Activated B cell treated with CpG ODN at 0.5 μM for 24 hours (primary cell): ENCODE measurements at places on chromosomes 11 and 22. TPM values are rescaled to one million over a fixed set of nuclear protein-coding genes. Genes with fewer than 3 reads are reported as not detected.

GRCh38 chr22:25777870-25778269 lies 35.9 kb downstream of the MYO18B start:
- DNase-seq = no peak

DNA sequence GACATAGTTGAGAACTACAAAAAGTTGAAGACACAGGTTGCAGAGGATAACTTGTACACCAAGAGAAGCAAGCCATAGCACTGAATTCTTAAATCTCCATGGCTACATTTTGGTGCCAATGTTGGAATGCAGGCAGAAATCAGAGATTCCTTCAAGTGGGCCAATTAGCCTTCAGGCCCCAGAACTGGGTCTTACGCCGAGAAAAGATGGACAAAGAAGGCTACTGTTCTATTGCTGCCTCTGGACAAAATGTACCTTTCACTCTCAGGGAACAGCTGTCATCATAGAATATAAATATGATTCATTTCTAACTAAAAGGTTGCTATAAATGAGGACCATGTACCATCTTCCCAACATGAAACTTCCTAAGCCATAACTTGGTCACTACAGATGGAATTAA lies 13.7 kb downstream of the TMEM216 start:
- no peak for DNase-seq

- DNase-seq = no peak
Measured at GRCh38 chr11:73664877-73665276, 18.5 kb downstream of the PLEKHB1 start.

GRCh38 chr11:2468363-2469235 lies 23.8 kb downstream of the KCNQ1 start:
- no peak for DNase-seq

GRCh38 chr11:41245704-41246398 lies 213.6 kb downstream of the LRRC4C start:
- no peak for DNase-seq

The TEX12 gene
- total RNA-seq = not detected in 2 replicates

GRCh38 chr11:111680486-111681175 lies 78.4 kb downstream of the SIK2 start:
- no peak for DNase-seq

The OR52A1 gene
- not detected in 2 replicates for total RNA-seq

GRCh38 chr22:38481162-38481870 lies 13.4 kb downstream of the KDELR3 start:
- DNase-seq = no peak

DNA sequence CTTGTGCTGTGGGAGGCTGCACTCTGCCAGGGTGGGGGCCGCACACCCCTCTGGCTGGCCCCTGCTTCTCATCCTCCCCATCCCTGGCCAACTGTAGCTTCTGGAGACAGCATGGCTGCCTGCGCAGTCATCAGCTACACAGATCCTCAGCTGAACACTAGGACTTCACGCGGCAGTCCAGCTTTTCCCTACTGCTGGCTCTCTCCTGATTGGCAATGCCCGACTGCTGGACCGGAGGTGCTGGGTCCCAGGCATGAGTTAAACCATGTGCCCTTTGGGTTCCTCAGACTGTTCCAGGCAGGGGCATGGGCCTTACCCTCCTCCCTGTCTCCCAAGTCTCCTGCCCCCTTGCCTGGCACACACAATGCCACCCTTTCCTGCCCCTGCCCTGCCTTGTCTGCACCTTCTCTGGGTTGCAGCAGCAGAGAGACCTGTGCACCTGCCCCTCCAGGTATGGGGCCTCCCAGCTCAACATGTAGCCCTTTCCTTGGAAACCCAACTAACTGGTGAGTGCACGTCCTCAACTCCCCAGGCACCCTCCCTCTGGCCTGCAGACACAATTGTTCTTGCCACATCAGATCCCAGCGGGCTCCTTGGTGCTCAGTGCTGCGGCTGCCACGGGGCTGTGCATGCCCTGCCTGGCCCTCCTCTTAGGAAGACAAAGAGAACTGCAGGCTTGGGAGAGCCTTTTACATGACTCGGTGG lies 1039.2 kb downstream of the TBC1D22A start:
- no peak for DNase-seq

- DNase-seq = no peak
Measured at GRCh38 chr11:73274722-73275380, 2.7 kb downstream of the P2RY6 start.

The OPCML gene
- not detected in 2 replicates for total RNA-seq

DNA sequence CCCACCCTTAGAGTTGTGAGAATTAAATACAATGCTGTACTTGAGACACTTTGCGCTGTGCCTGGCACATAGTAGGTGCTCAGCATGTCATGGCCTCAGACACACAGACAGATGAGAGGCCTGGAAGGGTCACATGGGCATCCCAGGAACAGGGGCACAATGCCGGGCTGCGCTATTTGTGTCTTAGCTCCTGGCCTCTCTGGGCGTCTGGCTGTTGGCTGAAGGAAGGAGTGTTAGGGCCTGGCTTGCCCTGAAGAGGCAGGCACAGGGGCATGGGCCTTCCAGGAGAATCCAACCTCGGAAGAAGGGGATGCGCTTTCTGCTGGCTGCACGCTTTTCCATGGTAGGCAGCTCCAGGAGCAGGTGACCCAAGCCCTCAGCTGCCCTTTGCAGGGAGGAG lies 41.4 kb downstream of the ST14 start:
- no peak for DNase-seq

- no peak for DNase-seq
Measured at GRCh38 chr11:20530942-20531703, 68.3 kb upstream of the SLC6A5 start.

- no peak for DNase-seq
Measured at GRCh38 chr11:15750535-15751308, 605.6 kb downstream of the SOX6 start.

GRCh38 chr11:74546752-74547151 lies 45.6 kb upstream of the POLD3 start:
- DNase-seq = no peak

The TEX54 gene
- 0.55 TPM in 1 of 2 replicates, not detected in the other for total RNA-seq

The TRPM5 gene
- total RNA-seq = not detected in 2 replicates

DNA sequence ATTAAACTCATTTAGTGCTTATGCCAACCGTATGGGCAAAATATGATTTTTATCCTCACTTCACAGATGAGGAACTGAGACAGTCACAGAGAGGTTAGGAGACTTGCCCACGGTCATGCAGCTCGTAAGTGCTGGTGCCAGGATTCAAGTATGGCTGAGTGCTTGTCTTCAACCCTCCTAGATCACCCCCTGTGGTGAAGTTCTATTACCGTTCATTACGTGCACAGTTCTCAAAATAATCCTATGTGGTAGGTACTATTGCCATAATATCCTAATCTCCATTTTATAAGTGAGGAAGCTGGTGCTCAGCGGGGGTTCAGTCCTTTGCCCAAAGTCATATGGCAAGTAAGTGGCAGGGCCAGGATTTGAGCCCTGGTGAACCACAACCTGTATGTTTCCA lies 1.5 kb downstream of the MIEF1 start:
- DNase-seq = no peak

DNA sequence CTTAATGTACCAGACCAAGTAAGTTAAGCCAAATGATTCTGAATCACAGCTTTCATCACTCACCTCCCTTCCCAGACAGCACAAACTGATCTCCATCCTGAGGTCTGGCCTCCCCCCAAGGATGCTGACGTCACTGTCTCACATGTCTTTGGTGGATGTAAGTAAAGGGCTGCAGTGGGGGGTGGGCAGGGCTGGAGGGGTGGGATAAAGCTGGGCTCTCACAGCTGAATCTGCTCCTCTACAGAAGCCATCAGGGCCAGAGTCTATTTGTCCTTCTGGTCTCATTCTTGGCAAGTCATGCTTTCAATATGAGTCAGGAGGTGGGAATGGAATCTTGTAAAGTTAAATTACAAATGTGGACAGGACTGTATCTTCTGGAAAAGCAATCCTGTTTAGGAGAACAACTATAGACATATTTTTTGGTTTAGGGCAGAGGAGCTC lies 32.7 kb downstream of the P4HA3 start:
- no peak for DNase-seq

DNA sequence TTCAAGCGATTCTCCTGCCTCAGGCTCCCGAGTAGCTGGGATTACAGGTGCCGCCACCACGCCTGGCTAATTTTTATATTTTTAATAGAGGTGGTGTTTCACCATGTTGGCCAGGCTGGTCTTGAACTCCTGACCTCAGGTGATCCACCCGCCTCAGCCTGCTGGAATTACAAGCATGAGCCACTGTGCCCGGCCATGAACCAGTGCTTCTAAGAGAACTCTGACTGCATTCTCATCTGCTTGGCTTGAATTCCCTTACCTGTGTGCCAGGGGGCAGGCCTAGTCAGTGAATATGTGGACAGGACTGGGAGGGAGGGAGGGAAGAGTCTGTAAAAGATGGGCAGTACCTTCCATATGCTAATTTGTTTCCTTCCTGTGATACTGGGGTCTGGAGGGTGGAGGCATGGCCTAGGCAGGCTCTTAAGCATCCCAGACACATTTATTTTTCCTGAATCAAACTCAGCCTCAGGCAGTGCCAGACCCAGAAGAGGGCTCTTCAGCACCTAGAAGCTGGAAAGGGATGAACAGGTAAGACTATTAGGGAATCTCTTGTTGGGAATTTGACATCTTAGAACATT lies 6.6 kb downstream of the RPS25 start:
- no peak for DNase-seq

DNA sequence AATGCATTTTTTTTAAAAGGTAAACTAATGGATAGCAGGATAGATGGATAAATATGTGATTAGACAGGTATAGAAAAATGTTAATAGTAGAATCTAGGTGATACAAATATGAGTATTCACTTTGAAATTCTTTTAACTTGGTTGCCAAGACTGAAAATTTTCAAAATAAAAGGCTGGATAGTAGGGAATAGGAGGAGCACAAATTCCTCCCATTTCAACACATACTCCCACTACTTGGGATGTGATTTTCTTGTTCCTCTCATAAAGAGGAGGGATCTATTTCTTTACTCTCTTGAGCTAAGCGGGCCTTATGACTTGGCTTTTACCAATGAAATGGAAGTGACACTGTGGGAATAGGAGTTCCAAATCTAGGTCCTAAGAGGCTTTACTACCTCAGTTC lies 35.9 kb downstream of the PIK3C2A start:
- no peak for DNase-seq

The CAPRIN1 gene
- total RNA-seq = 152 and 158 TPM in 2 replicates

DNA sequence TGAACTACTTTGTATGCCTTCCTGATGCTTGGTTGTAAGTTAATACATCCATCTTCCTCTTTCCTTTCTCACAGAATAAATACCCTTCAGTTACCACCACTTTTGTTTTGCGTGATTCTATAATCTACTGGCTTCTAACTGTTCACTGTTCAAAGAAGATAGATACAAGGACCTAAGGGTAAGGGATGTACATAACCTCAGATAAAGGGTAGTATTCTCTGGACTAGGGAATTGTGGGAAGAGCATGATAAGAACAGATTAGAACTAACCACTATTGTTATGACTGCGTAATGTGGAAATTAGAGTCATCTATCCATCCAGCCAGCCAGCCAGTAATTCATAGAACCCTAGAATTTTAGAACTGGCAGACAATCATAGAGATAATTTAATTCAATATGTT lies 36.4 kb downstream of the MAP6 start:
- no peak for DNase-seq

The FBXO3 gene
- 22.3 and 23.5 TPM in 2 replicates for total RNA-seq

GRCh38 chr11:79046366-79046765 lies 394.5 kb downstream of the TENM4 start:
- no peak for DNase-seq

GRCh38 chr11:36292311-36292722 lies 3.1 kb upstream of the COMMD9 start:
- no peak for DNase-seq

The SYCE3 gene
- not detected in 2 replicates for total RNA-seq

The MTCH2 gene
- 73.3 and 81.7 TPM in 2 replicates for total RNA-seq

DNA sequence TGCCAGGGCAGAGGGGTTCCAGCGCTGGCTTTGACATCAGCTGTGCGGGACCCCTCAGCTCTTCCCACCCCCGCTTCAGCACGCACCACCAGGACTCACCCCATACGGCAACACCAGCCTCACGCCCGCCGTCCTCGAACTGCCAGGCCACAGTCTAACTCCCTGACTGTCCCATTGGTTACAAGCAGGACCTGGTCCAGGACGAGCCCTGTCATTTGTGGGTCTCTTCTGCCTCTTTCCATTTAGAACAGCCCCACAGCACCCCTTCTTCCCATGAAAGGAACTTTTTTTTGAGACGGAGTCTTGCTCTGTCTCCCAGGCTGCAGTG lies 81.7 kb downstream of the PHF21B start:
- no peak for DNase-seq

DNA sequence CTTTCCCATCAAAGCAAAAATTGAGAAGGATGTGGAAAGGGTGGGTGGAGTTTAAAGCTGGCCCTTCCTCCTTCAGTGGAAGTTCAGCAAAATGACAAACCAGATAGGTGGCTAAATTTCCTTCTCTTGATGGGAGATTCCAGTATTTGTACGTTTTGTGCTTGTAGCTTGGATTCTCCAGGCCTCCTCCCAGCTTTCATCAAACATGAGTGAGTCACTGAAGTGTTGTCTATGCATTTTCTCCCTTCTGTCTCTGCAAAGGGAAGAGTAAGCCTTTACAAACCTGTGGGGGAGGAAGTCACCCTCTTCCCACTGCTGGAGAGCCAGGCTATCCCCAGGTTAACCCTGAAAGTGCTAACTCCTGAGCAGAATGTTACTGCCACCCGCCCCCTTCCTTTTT lies 6.4 kb downstream of the MARK2 start:
- no peak for DNase-seq

DNA sequence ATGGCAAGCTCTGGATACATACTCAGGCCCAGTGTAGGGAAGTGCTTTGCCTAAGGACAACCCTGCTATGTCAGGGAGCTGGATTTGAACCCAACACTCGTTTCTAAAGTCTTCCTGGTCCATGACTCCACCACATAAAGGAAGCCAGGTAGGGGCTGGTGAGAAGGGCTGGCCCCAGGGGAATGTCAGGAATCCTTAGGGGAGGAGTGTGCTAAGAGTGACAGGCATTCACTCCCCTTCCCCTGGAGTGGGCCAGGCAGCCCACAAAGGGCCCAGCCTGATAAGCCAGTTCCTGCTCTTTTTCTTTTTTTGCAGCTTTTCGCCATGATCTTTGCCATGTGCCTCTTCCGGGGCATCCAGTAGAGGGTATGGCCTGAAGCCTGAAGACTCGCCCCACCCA lies 21.9 kb downstream of the TP53I11 start:
- no peak for DNase-seq

The CNTN5 gene
- not detected in 2 replicates for total RNA-seq

DNA sequence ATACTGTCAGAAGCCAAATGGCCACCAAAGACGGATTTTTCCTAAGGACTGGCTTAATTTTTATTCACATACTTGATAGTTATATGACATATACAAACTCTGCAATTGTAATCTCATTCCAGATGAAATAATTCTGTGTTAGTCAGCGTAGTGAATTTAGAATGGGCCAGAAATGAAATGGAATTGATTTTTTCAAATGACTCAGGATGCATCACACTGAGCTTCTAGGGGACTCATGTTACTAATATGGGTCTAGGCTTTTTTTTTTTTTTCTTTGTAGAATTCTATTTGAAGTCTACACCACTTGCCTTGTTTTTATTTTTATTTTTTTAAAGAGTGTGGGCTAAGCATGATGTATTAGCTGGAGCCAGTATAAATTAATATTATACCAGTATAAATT lies 62.7 kb downstream of the SPECC1L start:
- DNase-seq = no peak
